ENCODE measurements at places on chromosomes 16 and 17.

DNA sequence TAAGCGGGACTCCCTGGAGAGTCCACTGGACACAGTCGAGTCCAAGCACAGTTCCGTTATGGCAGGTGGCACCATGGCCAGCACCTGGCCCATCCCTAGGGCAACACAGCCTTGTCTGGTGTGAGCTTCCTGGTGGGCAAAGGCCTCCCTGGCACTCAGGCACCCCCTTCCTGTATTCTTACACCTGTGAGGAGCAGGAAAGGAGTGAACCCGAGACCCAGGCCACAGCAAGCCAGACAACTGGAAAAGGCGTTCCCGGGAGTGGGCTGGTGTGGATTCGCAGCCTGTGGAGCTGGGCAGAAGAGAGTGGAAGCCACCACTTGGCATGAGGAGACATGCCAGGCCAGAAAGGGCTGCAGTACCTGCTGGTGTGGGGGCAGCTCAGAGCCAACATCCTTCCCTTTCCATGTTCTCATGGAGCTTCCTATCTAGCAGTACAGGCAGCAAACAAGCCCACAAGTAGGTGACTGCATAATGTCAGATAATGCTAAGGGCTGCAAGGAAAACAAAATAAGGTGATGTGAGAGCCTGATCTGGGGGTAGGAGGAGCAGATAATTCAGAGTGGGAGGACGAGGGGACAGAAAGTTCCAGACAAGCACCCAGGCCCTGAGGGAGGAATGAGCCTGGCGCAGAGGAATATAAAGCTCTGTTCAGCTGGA is 87.0 kb downstream of the GNAO1 start:
- no peak for DNase-seq

DNA sequence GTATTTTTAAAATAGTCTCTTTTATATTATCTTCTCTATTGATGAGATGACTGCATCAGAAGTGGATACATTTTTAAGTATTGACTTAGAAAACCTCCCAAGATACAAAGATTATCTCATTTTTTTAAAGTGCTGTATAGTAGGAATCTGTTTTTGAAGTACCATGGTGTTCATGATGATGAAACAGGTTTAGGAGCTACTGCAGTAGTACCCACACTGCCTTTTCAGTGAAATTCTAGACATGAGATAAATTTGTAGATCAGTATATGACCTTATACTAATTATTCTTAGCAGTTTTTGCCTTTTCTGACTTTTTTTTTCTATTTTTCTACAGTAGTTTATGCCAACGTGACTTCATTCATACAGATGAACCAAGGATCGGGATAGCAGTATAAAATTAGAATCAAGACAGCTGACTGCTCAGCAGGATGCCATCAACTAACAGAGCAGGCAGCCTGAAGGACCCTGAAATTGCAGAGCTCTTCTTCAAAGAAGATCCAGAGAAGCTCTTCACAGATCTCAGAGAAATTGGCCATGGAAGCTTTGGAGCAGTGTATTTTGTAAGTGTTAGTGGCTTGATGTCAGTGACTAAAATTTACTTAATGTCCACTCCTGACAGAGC is 61.1 kb downstream of the TAOK1 start:
- no peak for DNase-seq

DNA sequence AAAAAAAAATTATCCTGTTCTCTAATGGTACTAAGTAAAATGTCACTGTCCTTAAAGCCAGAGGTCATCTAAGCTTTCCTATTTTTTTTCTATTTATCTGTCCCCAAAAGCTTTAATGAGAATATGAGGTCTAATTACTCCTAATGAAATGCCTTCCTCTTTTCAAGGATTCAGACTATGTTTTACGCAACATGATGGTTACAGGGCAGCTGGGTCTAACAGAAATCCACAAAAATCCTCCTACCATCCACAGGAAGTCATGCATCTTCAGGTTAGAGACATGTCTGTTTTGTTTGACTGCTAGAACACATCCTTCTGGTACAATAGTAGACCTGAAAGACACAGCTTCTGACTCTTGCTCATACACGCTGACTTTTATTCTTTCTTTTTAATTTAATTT is 29.7 kb upstream of the NSRP1 start:
- DNase-seq = peak; percentile 79

GRCh38 chr17:61786088-61786487 is 77.2 kb downstream of the BRIP1 start:
- no peak for DNase-seq

DNA sequence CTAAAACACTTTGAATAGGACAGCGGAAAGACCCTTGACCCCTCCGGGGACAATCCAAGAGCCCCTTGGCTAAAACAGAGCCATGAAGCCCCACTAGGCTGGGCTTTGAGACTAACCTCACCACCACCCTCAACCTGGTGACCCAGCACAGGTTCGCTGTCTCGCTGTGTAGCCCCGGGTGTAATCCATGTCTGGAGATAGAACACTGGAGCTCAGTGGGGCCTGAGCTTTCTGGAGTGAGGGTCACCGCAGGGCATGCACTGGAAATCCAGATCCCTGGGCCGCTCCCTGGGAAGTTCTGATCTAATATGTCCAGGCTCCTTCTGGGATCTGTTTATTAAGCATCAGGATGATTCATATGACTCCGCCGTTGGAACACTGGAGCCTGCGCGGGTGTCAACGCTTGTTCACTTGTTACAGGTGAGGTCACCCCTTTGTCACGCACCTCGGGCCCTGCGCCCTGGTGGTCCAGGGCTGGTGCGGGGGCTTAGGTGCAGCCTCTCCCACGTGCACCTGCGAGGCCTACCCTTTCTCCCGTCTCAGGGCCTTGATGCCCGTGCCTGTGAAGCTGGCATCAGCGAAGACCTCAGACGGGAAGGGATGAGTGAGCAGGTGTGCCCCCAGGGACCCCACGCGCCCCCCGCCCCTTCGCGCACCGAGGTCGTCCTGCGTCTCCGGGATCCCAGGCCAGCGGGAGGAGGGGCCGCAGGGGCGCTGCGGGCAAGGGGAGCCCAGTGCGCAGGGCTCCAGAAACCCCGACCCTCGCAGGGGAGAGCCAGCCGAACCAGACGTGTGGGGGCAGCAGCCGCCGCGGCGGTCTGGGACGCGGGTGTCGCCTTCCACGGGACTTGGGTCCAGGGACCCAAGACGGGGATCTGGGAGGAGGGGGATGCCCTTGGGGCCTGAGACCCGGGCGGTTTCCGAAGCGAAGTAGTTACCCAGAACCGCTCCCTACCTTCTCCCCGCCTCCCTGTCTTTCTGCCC is 224.1 kb upstream of the FOXF1 start:
- DNase-seq = no peak

- DNase-seq = no peak
Observed at GRCh38 chr17:2190014-2190413, 113.6 kb downstream of the SMG6 start.

DNA sequence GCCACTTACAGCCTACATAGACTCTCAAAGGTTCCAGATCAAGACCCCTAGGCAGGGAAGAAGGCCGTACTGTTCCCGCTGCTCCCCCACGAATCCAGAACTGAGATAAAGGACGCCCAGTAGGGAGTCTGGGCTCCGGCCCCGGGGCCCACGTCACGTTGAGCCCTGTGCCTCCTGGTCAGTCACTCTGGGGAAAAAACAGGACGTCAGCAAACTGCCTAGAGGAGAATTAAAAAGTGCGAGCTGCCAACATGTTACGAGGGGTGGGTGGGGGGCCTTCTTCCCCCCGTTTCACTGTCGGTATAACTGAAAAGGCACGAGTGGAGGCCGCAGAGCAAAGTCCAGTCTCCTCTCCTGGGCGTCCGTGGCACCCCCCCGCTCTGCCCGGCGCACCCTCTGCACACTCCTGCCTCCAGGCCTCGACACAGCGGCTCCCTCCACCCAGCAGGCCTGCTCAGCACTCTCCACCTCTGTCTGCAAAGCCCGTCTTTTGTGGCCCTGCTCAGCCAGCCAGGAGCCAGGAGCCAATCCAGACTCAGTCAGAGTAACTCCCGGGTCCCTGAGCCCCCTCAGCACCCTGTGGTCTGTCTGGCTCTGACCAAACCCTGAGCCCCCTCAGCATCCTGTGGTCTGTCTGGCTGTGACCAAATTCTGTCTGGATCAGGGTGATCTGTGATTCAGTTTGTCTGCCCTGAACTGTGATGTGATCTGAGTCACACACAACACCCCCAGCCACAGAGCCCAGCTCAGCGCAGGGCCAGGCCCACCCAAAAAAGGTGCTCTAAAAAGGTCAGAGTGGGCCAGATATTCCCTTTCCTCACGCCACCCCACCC is 6.2 kb downstream of the ITGAE start:
- no peak for DNase-seq

GRCh38 chr17:28982131-28982793 is 23.6 kb downstream of the SEZ6 start:
- peak; percentile 98 for DNase-seq

Measured in AML-193 (cell line).